ENCODE measurements at places on chromosomes 6 and 20.

- no peak for DNase-seq
These were observed 248.7 kb downstream of the C6orf118 start for GRCh38 chr6:165060720-165061119.

DNA sequence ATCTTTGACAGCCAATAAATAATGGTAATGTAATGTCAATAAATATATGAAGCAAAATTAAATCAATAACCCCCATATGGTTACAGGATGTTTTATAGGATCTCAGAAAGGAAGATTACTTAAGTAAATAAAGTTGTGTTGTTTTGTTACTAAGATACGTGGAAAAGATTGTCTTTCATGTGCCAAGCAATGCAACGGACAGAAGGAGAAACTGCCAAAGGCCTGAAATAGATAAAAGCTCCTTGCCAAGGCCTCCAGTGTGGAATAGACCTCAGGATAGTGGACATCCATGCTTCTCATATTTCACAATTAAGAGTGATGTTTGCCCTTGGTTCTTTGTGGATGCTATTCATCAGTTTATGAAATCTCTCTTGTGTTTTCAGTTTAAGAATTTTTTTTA lies 16.4 kb upstream of the FNDC1 start:
- DNase-seq = no peak

DNA sequence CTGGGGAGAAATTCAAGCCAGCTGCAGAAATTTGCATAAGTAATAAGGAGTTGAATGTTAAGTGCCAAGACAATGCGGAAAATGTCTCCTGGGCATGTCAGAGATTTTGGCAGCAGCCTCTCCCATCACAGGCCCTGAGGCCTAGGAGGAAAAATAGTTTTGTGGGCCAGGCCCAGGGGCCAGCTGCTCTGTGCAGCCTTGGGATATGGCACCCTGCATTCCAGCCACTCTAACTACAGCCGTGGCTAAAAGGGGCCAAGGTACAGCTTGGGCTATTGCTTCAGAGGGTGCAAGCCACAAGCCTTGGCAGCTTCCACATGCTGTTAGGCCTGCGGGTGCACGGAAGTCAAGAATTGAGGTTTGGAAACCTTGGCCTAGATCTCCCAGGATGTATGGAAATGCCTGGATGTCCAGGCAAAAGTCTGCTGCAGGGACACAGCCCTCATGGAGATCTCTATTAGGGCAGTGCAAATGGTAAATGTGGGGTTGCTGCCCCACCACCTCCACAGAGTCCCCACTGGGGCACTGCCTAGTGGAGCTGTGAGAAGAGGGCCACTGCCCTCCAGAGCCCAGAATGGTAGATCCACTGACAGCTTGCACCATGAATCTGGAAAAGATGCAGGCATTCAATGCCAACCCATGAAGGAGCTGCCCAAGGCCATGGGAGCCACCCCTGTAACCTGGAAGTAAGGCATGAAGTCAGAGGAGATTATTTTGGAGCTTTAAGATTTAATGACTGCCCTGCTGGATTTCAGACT lies 126.5 kb downstream of the DTNBP1 start:
- DNase-seq = no peak

- no peak for DNase-seq
These were observed 52.9 kb downstream of the STK4 start for GRCh38 chr20:45019027-45019761.

GRCh38 chr6:139738801-139739455 lies 364.5 kb upstream of the CITED2 start:
- DNase-seq = no peak
